Effector memory CD8-positive, alpha-beta T cell (primary cell): ENCODE measurements at places on chromosomes 7 and 10.

- no peak for DNase-seq
These were observed 56.9 kb upstream of the TNS3 start for GRCh38 chr7:47638679-47639315.

GRCh38 chr7:22066522-22066921, 120.8 kb upstream of the CDCA7L start:
- no peak for DNase-seq

GRCh38 chr10:12797471-12798262, 203.8 kb downstream of the CCDC3 start:
- DNase-seq = no peak

- DNase-seq = no peak
These were observed 100.7 kb downstream of the NKX6-2 start for GRCh38 chr10:132685101-132685891.

- no peak for DNase-seq
These were observed 126.4 kb downstream of the ARHGAP22 start for GRCh38 chr10:48478469-48478868.

DNA sequence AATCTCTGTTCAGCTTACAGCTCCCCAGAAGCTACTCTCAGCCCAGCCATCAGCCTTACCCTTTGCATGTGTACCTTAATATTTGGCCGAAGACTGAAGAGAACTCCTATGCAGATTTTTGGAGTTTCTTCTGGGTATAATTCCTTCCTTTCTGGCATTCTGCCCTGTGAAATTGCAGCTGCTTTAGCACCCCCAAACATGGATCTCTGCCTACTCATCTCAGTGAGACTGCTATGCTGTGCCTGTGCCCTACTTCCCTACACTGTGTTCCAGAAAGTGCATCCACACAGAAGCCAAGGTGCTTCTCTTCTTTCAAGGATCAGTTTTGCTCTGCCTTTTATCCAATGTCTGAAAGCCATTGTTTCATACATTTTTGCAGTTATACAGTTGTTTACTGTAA, 81.6 kb downstream of the NPY start:
- DNase-seq = no peak

- DNase-seq = no peak
These were observed 11.8 kb upstream of the RRP12 start for GRCh38 chr10:97412891-97413304.

GRCh38 chr7:101915000-101915399, 97.6 kb downstream of the CUX1 start:
- no peak for DNase-seq

DNA sequence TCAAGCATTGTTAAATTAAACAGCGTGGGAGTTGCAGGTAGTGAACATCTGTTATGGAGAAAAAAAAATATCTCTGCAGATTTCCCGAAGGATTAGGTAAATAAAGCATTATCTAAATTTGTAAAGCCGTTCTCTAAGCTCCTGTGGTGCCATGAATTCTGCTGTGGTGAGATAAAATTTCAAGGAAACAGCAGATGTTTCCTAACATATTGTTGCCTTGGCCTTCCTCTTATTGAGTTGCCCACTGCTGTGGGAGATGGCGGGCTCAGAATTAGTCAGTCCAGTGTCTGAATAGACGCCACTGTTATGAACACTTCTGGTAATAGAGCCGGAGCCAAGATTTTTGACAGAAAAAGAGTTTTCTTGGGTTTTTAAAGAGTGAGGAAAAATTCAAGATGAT, 82.6 kb upstream of the ELMO1 start:
- no peak for DNase-seq

DNA sequence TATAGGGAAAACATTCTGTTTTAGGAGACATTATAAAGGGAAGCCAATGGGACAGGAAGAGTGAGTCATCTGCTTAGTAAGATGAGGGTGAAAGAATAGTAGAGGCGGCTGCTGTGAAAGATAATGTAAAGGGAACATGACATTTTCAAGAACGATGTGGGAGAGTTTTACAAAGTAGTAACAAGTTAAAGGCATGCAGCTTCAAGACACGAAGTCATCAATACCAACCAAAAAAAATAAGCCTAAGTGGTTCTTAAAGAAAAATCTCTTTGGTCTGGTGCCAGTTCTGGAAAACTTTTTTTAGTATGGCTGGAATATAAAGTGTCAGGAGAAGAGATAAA, 6.1 kb downstream of the GSTO1 start:
- DNase-seq = no peak

DNA sequence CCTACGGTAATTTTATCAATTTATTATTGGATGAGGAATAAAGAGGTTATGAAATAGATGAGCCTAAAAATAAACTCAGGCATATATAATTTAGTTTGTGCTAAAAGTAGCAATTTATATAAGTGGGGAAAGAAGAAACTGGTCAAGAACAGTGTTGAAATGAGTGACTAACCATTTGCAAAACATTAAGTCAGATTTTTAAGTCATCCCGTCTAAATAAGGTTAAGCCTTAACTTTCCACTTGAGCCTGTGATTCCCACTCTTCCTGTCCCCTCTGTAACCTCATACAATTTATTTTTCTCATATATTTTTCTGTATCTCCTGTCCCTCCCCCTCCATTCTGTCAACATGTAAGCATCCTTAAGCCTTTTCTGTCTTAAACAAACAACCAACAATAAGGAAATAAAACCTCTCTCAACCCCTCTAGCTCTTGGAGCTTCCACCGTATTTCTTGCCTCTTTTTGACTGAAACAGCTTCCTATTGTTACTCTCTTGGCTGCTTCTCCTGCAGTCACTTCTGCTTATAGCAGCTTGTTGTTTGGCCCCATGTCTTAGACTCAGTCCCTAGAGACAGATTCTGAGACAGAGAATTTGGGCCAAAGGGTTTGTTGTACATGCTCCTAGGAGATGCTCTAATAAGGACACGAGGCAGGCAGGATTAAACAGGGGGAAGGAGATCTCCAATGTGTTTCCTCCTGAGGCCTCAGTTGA, 109.7 kb downstream of the GNAI1 start:
- DNase-seq = no peak

DNA sequence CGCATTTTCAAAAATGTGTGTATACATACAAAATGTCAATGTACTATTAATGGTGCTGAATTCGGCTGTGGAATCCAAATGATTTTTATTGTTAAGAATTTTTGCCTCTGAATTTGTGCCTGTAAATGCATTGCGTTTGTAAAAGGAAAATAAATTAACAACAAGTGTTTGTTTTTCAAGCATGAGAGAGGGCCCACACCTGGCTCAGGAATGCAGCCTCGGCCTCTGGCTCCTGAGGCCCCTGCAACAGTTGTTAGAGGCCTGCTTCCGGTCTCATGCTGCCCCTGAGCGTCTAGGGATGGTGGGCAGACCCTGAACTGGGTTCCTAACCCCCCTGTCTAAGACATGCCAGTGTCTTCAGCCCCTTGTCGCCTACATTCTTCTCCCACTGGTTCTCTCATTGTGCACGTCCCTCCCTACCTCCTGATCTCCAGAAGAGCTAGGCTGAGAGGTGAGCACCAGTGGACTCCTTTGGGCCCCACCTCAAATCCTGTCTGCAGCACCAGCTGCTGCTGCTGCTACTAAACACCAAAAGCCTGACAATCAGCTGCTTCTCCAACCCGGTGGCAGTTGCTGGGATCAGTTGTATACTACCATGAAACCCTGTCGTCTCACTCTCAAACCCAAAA, 1.9 kb upstream of the BTBD16 start:
- DNase-seq = no peak

- DNase-seq = no peak
These were observed 851 bp downstream of the HYAL4 start for GRCh38 chr7:123845823-123846216.

DNA sequence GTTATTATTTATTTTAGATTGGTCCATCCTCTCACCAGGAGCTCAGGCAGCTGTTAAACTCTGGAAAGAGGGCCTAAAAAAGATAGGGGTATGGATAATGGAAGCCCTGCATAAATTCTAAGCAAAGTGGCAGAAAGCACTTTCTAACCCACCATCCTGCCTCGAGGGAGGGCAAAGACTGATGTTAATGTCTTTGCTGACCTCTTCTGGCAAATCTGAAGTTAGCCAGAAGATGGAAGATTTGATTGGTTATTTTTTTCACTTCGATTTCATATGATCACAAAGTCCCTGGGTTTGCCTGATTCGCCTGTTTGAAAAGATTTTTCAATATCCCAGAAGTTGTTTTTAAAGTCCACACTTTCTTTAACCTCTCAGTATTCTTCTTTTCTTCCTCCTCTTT, 24.8 kb downstream of the OR9A2 start:
- DNase-seq = no peak

DNA sequence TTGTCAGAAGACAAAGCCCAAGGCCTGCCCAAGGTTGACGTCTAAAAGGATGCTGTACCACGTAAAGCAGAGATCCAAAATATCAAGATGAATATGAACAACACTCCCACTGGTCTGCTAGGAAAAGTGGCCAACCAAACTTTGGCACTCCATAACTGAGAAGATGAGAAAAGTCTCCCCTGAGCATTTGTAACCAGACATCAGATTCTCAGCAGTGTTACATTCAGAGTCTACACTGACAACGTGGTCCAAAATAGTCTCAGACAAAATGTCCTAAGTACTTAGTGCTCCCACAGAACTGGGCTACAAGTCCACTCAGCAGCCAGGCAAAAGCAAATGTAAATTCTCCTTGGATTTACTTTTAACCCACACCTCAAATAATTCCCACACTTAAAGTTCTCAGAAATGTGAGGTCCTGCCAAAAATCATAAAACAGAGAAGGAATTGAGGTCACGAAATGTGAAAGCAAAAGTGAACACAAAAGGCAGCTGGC, 185.1 kb upstream of the NOBOX start:
- no peak for DNase-seq

- no peak for DNase-seq
These were observed 4.2 kb downstream of the KBTBD2 start for GRCh38 chr7:32887395-32887794.

- DNase-seq = no peak
These were observed 119.9 kb downstream of the SLC16A9 start for GRCh38 chr10:59589796-59590195.

DNA sequence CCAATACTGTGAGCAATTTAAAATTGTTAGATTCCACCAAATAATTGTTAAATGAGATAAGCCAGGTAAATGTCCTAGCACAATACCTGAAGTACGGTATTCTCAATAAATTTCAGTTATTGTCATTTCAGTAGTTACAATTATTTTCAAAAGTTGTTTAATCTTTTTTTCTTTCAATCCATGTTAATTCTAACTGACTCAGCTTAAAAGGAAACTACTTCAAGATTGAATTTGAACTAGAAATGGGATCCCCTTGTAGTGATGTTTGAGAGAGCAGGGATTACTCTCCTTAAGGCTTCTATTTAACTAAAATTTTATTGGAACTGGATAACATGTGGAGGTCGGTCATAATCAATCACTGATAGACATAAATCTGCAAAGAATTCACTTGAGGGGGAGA, 6.9 kb upstream of the AKR1E2 start:
- DNase-seq = no peak

DNA sequence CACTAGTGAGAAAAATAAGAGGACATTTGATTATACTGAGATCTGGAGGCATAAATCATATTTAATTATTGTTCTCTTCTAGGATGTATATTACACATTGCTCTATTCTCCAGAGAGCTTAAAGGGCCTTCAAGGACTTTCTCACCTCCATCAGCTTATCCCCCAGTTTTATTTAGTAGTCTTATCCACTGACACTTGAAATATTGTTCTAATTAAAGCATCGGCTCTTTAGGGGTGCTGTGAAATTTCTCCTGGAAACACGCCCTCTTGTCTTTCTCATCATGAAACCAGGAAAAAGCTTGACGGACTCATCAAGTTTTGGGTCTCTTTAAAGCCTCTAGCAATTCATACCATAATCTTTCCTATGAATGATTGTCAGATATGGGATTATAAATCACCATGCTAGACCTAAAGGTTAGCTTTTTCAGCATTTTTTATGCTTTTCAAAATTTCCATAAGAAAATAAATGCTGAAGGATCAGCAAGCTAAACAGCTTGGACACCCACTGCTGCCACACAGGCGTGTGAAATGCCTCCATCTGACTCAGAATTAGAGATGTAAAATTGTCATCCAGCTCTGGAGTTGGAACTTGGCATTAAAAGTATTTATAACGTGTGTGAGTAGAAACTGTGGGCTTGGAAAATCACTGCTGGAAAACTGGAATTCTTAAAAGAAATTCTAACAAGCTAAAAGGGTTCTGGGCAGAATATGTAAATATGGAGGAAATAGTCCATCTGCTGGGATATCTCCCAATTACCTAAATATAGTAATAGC, 216.3 kb downstream of the CHRM2 start:
- DNase-seq = no peak

- DNase-seq = no peak
These were observed 678.9 kb upstream of the TEX47 start for GRCh38 chr7:89474456-89474855.

- DNase-seq = no peak
These were observed 23.4 kb downstream of the IRF5 start for GRCh38 chr7:128961030-128961659.

- DNase-seq = no peak
These were observed 119.0 kb upstream of the KCNMA1 start for GRCh38 chr10:77756319-77757232.

DNA sequence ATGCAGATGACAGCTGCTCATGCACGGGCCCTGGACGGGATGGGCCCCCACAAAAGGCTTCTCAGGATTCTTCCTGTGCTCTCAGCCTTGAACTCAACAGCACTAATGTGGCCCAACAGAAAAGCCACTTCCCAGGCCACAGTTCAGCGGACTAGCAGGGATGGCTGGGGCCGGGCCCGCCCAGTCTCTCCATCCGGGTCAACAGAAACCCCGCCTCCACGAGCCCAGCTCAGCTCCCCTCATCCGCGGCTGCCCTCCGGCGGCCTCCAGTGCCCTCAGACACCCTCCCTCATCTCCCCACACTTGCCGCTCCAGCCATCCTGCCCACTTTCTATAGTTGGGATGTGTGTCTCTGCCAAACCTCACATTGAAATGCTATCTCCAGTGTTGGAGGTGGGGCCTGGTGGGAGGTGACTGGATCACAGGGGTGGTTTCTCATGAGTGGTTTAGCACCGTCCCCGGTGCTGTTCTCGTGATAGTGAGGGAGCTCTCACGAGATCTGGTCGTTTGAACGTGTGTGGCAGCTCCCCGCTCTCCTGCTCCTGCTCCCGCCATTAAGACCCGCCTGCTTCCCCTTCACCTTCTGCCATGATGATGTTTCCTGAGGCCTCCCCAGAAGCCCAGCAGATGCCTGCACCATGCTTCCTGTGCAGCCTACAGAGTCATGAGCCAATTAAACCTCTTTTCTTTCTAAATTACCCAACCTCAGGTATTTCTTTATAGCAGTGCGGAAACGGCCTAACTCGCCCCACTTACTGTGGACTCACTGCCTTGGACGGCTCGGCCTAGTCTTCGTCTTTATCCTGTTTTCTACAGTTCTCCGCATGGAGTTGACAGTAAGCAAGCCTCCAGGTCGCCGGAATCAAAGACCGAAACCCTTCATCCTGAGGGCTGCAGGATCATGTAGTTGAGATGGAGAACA, 169.9 kb upstream of the RNF32 start:
- no peak for DNase-seq
